ENCODE measurements at places on chromosomes 7 and 10. TPM values are rescaled to one million over a fixed set of nuclear protein-coding genes. Genes with fewer than 3 reads are reported as not detected.

Gene OR2A42
- 1.3 TPM for total RNA-seq

- no peak overlapping the region for H3K4me3 ChIP-seq
- DNase-seq = no peak
- H3K4me1 ChIP-seq = no peaks in the 10 kb centered on the region
- no peaks in the 10 kb centered on the region for H3K36me3 ChIP-seq
Observed at GRCh38 chr7:101370836-101371235, 8.2 kb downstream of the COL26A1 start.

GRCh38 chr10:122172361-122173008 is 98.6 kb upstream of the BTBD16 start:
- no peak overlapping the region for H3K27ac ChIP-seq
- H3K4me1 ChIP-seq = peaks cover 8% of the 10 kb centered on the region
- H3K27me3 ChIP-seq = no peaks in the 10 kb centered on the region

- no peak overlapping the region for H3K4me3 ChIP-seq
- H3K27me3 ChIP-seq = no peaks in the 10 kb centered on the region
- no peak overlapping the region for H3K27ac ChIP-seq
- no peaks in the 10 kb centered on the region for H3K36me3 ChIP-seq
- no peak for DNase-seq
Observed at GRCh38 chr7:16980539-16980938, 98.8 kb upstream of the AGR3 start.

DNA sequence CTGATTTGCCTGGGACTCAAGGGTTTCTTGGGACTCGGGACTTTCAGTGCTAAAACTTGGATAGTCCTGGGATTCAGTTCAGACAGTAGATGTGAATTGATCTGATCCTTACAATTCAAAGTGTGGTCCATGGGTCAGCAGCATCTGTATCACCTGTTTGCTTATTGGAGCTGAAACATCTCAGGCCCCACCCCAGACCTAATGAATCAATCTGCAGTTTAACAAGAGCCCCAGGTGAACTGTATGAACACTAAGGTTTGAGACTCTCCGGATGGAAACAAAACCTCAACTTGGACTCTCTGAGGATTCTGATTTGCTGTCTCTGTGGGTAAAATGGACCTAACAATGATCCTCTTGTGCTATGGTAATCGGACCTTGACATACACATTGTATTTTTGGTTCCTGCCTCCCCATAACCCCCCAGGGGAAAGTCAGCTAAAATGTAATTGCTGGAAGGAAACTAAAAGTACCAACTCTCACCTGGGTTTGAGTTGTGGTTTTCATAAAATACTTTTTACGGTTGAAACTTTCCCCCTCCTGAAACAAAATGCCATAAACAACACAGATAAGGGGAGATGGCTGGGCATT is 11.7 kb downstream of the CYP26A1 start:
- DNase-seq = no peak
- H3K36me3 ChIP-seq = no peaks in the 10 kb centered on the region
- no peak overlapping the region for H3K27ac ChIP-seq
- no peaks in the 10 kb centered on the region for H3K27me3 ChIP-seq
- H3K4me3 ChIP-seq = no peak overlapping the region
